ENCODE measurements at places on chromosomes 3 and 15.

DNA sequence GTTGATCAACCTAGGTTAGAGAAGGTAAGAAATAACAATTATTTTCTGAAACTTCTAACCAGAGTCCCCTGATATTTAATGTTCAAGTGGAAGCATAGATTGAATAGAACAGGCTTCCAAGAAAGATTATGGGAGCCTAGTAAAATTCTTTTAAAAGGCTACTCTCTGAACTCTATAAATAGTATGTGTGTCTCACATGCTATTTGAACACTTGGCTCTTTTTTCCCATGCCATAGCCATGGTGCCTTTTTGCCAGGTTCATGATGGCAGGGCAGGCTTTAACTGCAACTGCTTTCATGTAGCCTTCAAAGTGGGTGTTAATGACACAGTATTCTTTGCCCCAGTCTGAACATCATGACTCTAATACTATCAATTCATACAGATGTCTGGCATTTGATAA lies 22.9 kb upstream of the STRIT1 start:
- DNase-seq: no peak

GRCh38 chr3:8336456-8336855 lies 165.2 kb upstream of the LMCD1 start:
- DNase-seq: no peak

GRCh38 chr3:23312866-23313265 lies 109.7 kb downstream of the UBE2E2 start:
- no peak for DNase-seq

DNA sequence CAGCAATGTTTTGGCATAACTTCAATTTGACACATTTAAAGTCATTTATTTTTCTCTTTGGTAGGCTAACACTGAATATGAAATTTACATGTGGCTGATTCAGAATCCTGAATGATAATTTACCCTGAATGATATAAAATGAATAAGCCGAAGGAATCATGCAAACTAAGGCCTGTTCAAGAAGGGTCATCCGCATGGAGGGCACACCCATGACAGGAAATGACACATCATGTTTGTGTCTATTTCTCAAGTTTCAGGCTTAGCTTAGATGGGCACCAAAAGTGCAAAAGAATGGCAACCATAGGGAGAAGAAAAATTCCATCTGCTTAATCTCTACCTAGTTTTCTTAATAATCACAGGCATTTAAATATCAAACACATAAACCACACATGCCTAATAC lies 141.5 kb downstream of the DUT start:
- DNase-seq: no peak

DNA sequence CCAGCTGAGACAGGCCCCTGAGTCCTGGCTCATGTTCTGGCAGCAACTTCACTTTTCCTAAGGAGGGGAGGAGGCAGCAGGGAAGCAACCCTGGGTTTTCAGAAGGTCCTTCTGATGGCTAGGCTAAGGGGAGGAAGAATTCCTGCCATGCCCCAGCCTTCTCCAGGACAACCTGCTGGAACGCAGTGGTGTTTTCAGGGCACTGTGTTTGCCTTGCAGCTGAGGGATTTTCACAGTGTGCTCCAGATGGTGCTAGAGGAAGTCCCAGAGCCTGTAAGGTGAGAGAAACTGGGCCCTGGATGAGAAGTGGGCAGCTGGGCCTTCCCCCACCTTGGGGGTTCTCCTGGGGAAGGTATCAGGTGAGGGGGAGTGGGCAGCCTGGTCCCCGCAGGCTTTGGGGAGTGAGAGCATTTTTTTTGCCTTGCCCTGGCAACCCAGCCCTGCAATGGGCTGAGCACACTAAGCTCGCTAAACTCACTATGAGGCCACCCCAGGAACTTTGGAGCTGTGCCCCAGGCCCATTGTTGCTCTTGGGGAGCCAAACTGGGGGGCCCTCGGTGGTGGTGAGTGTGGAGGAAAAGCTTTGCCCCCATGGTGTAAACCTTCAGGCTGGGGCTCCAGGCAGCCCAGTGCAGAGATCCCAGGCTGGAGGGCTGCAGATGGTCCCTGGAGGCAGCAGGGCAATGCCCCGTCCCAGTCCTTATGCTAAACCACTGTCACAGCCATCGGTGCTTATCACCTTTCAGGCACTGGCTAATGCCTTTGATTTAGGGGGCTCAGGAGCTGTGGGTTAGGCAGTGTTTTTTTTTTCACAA lies 41.1 kb downstream of the ACAA1 start:
- no peak for DNase-seq

DNA sequence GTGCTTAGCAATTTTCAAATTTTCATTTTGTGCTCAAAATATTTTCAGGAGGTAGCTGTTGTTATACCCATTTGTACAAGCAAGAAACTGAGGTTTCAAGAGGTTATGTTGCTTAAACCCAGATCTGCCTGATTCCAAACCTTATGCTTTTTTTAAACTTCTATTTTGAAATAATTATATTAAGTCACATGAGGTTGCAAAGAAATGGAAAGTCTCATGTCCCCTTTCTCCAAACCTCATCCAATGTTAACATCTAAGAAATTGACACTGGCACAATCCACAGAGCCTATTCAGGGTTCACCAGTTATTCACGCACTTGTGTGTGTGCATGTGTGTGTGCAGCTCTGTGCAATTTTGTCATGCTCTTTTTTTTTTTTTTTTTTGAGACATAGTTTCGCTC lies 35.1 kb downstream of the B3GNT5 start:
- no peak for DNase-seq

DNA sequence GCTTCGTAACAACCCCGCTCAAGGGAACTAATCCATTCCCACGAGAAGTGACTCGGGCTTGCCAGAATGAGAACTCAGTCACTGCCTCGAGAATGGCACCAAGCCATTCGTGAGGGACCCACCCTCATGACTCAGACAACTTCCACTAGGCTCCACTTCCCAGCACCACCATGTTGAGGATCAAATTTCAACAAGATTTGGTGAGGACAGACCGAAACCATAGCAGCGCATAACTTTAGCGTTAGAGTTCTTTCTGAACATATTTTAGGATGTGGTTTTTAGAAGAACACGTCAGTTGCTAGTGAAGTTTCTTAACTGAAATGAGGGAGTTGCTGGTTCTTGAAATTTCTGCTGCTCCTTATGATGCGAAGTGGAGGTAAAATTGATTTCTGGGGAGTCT lies 13.5 kb downstream of the PTPRG start:
- no peak for DNase-seq

DNA sequence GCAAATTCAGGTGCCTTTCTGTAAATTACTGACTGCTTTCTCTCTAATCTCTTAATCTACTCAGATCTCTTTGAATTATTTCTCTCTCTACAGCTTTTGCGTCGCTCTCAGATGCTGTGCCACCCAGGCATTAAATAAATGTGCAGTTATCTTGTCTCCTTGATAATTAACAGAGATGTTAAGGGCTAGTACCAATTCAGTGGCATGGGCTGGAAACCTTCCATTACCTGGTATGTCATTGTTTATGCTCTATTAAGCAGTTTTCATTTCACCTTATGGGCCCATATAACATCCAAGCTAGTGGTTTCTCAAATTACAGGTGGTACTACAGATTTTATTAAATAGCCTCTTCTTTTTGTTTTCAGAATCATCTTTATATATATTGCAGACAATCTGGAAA lies 66.0 kb downstream of the PEX5L start:
- no peak for DNase-seq

GRCh38 chr3:37125195-37126073 lies 48.9 kb downstream of the LRRFIP2 start:
- no peak for DNase-seq

DNA sequence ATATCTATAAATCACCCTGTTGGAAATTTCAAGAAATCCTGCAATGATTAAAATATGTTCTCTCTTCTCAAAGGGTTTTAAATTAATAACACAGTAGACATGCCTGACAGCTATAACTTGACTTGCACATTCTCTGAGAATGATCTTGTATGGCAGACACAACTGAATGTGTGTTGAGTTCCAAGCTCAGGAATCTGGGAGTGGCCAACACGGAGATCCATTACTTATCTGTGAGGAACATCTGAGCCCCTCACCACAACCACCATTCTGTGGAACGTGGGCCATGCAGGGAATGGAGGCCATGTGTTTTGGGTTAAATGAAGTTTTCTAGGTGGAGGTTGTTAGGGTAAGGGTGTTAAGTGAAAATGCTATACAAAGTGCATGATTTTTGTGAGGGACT lies 105.3 kb upstream of the CHMP2B start:
- no peak for DNase-seq

- DNase-seq: no peak
Measured at GRCh38 chr3:87742250-87742649, 316.6 kb downstream of the CGGBP1 start.

GRCh38 chr3:42547401-42547945 lies 34.3 kb downstream of the SEC22C start:
- peak; percentile 15 for DNase-seq

GRCh38 chr3:108175352-108175751 lies 46.9 kb downstream of the IFT57 start:
- DNase-seq: no peak
